Lung (tissue), 17 donors: ENCODE measurements at places on chromosomes 3 and 15. TPM values are rescaled to one million over a fixed set of nuclear protein-coding genes. Genes with fewer than 3 reads are reported as not detected.

SLC2A2 gene
- not detected for polyA plus RNA-seq

ARNT2 gene
- 6.5 TPM for polyA plus RNA-seq

ZCWPW2 gene
- 0.37 TPM for polyA plus RNA-seq

TERC gene
- 0.16 TPM for polyA plus RNA-seq

C3orf70 gene
- polyA plus RNA-seq, result 0.45 TPM

GOLGA8S gene
- 0.05 TPM for polyA plus RNA-seq

NR1I2 gene
- 0.21 TPM for polyA plus RNA-seq

GOLGA8K gene
- 0.41 TPM for polyA plus RNA-seq

DAZL gene
- not detected for polyA plus RNA-seq

SCN5A gene
- 0.02 TPM for polyA plus RNA-seq

CCDC33 gene
- polyA plus RNA-seq, result 4.3 TPM

MRAS gene
- 22.2 TPM for polyA plus RNA-seq

SLC15A2 gene
- 8.5 TPM for polyA plus RNA-seq

RLBP1 gene
- not detected for polyA plus RNA-seq

SUSD5 gene
- 0.30 TPM for polyA plus RNA-seq

MORC1 gene
- not detected for polyA plus RNA-seq

GXYLT2 gene
- 0.52 TPM for polyA plus RNA-seq

KCNAB1 gene
- polyA plus RNA-seq, result 0.61 TPM

PXYLP1 gene
- polyA plus RNA-seq, result 6.3 TPM

PPM1L gene
- 2.8 TPM for polyA plus RNA-seq

CFAP100 gene
- 12.5 TPM for polyA plus RNA-seq

SHC4 gene
- 0.20 TPM for polyA plus RNA-seq

SAMD7 gene
- polyA plus RNA-seq, result not detected

SPINK8 gene
- polyA plus RNA-seq, result not detected

PIF1 gene
- polyA plus RNA-seq, result 1.1 TPM

PRKCI gene
- polyA plus RNA-seq, result 31.1 TPM

TCAIM gene
- polyA plus RNA-seq, result 15.1 TPM

STAC gene
- polyA plus RNA-seq, result 8.3 TPM

SNX22 gene
- polyA plus RNA-seq, result 4.1 TPM

ZNF662 gene
- polyA plus RNA-seq, result 0.85 TPM

ROBO2 gene
- polyA plus RNA-seq, result 0.55 TPM

POLG gene
- polyA plus RNA-seq, result 36.7 TPM

ACOX2 gene
- polyA plus RNA-seq, result 5.3 TPM

IQGAP1 gene
- 83.0 TPM for polyA plus RNA-seq

STX19 gene
- polyA plus RNA-seq, result 11.3 TPM
